Liver (tissue), 10 donors: ENCODE measurements at places on chromosomes 6 and 20. TPM values are rescaled to one million over a fixed set of nuclear protein-coding genes. Genes with fewer than 3 reads are reported as not detected.

DNA sequence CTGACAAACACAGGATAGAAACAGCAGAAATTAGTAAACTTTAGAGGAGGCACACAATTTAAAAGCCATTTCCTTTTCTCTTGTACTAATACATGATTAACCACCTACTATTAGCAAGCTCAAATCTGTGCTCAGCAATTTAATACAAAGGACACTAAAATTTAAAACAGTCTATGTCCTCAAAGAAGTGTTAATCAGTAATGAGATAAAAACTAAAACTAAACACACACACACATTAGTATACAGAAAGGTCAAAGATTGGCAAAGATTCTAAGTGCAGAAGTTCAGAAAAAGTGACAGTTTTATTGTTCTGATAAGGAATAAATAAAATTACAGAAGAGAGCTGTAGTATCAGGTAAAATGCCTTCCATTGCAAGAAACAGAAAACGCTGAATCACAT, 73.9 kb upstream of the RUNX2 start:
- H3K4me1 ChIP-seq: peaks cover 5% of the 10 kb centered on the region
- no peaks in the 10 kb centered on the region for H3K36me3 ChIP-seq
- H3K27me3 ChIP-seq: no peaks in the 10 kb centered on the region
- H3K4me3 ChIP-seq: no peak overlapping the region
- no peak for DNase-seq

The ESR1 gene
- 16.1 TPM for total RNA-seq

GRCh38 chr6:72040111-72040510, 153.8 kb downstream of the RIMS1 start:
- DNase-seq: no peak
- no peaks in the 10 kb centered on the region for H3K36me3 ChIP-seq
- no peaks in the 10 kb centered on the region for H3K4me1 ChIP-seq
- H3K27ac ChIP-seq: no peak overlapping the region
- H3K4me3 ChIP-seq: no peak overlapping the region

- no peaks in the 10 kb centered on the region for H3K27me3 ChIP-seq
- H3K4me1 ChIP-seq: no peaks in the 10 kb centered on the region
- no peak overlapping the region for H3K27ac ChIP-seq
These were observed 3.6 kb downstream of the PACSIN1 start for GRCh38 chr6:34469499-34469898.

The WFDC12 gene
- total RNA-seq: not detected
